ENCODE measurements at places on chromosomes 4 and X.

- no peak for DNase-seq
Observed at GRCh38 chr4:32564626-32565025, 1844.5 kb downstream of the PCDH7 start.

- no peak for DNase-seq
Observed at GRCh38 chr4:4791299-4792111, 68.0 kb upstream of the MSX1 start.

- no peak for DNase-seq
Observed at GRCh38 chrX:11406109-11406765, 113.0 kb downstream of the AMELX start.

DNA sequence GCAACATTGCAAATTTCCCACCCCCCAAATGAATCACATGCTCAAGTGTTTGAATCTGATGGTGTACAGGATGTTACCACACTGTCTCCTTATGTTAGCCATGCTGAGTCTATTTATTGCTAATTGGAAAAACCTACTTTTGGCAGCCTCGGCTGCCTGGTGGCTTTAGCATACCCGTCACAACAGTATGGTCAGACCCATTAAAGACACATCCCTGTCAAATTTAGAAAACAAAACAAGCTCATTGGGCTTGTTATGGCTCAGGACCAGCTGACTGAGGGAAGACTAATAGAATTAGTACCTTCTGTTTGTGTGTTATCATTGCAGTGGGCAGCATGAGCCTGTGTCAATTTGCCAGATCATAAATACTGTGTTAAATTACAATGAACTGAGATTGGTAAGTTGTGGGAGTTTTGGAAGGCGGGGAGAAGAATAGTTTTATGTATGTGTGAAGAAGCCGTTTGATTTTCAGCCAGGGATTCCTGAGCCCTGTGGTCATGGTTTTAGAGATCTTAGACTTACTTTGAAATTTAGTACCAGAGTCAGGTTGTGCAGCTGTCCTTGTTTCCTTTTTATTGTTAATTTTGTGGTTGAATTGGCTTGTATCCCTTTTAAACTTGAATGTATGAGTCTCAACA lies 66.8 kb downstream of the POLA1 start:
- no peak for DNase-seq

GRCh38 chr4:182339221-182339641 lies 96.0 kb downstream of the TENM3 start:
- DNase-seq, result no peak

DNA sequence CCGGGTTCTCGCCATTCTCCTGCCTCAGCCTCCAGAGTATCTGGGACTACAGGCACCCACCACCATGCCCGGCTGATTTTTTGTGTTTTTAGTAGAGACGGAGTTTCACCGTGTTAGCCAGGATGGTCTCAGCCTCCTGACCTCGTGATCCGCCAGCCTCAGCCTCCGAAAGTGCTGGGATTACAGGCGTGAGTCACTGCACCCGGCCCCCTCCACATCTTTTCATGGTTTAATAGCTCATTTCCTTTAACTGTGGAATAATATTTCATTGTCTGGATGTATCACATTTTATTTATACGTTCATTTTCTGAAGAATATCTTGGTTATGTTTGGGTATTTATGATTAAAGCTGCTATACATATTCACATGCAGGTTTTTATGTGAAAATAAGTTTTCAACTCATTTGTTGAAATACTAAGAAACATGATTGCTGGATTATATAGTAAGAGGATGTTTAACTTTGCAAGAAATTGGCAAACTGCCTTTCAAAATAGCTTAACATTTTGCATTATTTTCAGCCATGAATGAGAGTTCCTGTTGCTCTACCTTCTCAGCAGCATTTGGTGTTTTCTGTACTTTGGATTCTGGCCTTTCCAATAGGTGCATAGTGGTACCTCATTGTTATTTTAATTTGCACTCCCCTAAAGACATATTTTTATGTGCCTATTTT lies 591.9 kb downstream of the TECRL start:
- no peak for DNase-seq

DNA sequence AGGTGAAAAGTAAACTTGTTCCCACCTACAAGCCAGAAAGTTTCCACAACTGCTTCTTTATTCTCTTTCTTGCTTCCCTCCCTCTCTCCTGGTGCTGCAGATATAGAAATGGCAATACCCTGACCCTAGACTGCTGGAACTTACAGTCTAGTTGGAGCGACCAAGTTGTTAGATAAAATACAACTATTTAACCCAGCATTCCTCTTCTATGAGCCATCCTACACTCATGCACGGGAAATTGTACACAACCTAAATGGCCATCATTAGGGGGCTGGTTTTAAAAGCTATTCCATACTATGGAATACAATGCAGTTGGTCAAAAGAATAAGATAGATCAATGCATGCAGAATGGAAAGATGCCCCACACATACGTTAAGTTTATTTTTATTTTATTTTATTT lies 41.1 kb downstream of the PJA1 start:
- DNase-seq, result no peak

- DNase-seq, result no peak
Observed at GRCh38 chr4:78199984-78200383, 142.9 kb downstream of the FRAS1 start.

All from CD4-positive, alpha-beta T cell treated with Interferon gamma for 1 hour (primary cell).